Esophagus mucosa (tissue), 1 donor: ENCODE measurements at places on chromosomes 7 and 10. TPM values are rescaled to one million over a fixed set of nuclear protein-coding genes. Genes with fewer than 3 reads are reported as not detected.

The ENO4 gene
- not detected for total RNA-seq

The CYP3A7 gene
- total RNA-seq = not detected

The TET1 gene
- 0.56 TPM for total RNA-seq

The CHAT gene
- not detected for total RNA-seq
